ENCODE measurements at places on chromosomes 6 and 20.

DNA sequence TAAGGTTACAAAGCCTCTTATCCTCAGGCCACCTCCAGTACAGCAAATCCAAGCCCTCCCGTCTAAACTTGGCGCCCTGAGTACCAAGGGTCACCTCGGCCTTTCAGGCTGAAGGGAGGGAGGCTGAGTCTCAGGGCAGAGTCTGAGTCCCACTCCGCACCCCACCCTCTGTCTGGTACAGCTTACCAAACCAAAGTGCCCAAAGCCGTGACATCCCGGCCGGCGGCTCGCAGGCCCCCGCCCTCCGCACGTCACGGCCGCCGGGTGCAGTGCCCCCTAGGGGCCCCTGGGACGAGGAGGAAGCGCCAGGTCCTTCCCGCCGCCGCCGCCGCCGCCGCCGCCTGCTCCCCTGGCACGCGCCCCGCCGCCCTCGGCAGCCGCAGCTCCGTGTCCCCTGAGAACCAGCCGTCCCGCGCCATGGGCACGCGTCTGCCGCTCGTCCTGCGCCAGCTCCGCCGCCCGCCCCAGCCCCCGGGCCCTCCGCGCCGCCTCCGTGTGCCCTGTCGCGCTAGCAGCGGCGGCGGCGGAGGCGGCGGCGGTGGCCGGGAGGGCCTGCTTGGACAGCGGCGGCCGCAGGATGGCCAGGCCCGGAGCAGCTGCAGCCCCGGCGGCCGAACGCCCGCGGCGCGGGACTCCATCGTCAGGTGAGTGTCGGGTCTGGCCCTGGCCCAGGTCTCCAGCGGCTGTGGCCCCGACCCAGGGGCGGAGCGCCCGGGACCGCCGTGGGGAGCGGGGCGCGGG, at the start of gene MTHFD1L:
MTHFD1L (plus strand) TSS at position 297 of the 741 bp plus-strand sequence; CDS start at position 418, 121 bp downstream.
- DNase-seq = peak; percentile 73

- DNase-seq = no peak
Measured at GRCh38 chr6:14789996-14790395, 455.9 kb upstream of the JARID2 start.

DNA sequence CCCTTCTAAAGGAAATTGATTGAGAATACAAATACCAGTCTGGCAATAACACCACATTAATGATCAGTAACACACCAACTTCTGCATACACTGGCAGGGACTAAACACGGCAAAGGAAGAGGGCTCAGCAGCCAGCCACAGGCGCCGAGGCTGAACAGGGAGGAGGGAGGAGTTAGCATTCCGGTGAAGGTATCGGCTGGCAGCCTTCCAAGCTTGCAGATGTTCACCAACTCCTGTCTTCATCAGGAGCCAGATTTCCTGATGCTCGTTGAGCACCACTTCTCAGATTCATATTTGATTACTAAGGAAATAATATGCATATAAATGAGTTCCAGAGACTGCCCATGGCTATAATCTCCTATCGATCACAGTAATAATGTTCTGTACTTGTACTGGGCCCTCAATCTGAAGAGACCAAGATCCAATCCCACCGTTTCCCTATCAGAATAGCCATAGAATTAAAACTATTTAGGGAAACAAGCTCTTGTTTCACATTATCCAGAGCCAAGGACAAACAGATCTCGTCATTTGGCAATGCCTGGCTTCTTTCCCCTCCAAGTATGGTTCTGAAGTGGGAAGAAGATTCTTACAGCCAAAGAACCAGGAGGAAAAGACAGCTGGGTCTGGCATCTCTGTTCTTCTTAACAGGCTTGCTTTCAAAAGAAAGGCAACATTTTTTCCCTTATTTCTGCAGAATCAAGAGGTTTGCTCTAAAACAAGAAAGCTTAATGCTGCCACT, 42.2 kb downstream of the GFOD1 start:
- DNase-seq = no peak

DNA sequence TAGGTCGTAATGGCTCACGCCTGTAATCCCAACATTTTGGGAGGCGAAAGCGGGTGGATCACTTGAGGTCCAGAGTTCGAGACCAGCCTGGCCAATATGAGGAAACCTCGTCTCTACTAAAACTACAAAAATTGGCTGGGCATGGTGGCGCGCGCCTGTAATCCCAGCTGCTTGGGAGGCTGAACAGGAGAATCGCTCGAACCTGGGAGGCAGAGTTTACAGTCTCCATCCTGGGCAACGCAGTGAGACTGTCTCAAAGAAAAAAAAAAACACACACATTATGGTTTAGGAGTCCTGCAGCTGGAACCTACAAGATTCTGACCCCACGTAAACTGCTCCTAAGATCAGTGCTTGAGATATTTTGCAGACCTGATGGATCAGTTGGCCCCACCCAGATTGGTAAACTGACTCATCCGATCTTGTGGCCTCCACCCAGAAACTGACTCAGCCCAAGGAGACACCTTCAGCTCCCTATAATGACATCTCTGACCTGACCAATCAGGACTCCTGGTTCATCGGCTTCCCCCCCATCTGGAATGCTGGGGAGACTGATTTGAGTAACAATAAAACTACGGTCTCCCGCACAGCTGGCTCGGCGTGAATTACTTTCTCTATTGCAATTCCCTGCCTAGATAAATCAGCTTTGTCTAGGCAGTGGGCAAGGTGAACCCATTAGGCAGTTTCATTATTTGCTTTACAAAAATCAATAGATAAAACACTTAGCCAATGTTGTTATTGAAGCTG, 96.2 kb upstream of the BTN3A2 start:
- DNase-seq = no peak

DNA sequence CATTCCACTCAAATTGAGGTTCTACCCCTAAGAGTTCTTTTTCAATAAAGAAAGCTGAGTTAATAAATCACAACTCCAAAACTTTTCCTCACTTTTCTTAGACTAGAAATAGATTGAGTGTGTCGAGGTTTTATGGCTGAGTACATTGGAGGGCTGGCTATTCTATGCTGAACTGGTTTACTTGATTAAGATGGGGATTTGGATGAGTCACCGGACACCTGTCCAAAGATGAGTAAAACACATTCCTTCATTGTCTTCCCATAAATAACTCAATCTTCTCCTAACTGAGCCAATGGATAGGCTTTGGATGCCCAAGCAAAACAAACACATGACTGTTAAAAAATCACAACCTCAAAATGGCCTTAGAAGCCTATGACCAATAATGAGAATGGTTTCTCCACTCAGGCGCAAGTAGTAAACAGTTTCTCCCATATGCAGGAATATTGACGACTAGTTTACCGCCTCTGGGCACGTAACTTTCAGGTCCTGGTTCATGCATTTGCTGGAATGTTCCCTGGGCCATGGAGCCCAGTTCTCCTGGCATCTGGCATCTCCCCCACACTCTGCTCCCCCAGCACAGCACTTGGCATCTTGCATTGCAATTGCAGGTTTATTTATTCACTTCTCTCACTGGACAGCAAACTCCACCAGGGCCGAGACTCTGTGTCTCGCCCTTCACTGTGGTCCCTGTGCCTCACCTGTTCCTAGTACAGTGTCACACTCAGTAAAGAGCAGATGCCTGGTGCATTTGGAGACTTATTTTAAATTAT, 43.9 kb downstream of the BCAS1 start:
- peak; percentile 46 for DNase-seq

- no peak for DNase-seq
Measured at GRCh38 chr6:136235233-136235564, 14.9 kb downstream of the MTFR2 start.

DNA sequence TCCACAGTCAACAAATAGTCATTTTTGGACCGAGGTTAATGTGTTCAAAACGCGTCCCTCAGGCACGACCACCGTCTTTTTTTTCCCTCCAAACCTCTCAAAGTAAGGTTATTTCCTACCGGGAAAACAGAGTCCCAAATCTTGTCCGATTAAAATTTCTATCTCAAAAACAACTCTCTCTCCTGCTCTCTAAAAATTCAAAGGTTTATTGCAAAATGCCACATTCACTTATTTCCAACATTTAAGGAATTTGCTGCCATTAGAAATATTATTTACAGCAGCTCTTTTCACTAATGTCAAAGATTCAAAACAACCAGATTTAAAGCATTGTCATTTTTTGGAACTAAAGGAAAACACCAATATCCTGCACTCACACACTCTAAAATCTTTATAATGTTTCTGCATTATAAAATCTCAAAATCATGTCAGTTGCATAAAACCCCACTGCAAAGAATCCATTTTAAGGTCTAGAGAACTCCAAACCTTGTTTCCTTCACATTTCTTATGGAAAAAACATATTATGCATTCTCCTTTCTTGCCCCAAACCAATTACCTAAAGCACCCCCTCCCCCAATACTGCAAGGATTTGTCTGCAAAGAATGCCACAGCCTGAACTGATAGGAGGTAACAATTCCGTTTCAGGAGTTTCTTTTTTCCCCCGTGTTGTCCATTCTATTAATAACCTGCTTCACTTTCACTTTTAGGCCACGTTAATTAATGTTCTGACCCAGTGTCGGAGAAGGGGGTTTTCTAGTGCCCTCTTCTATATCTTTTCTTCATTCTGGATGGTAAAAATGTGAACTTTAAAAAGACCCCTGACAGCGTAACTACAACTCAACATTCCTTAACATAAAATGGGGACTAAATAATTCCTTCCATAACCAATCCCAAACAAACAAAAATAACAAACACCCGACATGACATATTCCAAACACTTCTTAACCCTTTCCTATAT, 1.4 kb downstream of the NRN1 start:
- no peak for DNase-seq

GRCh38 chr6:4380881-4381281, 245.5 kb upstream of the ECI2 start:
- DNase-seq = no peak

GRCh38 chr6:129177801-129178200, 294.9 kb downstream of the LAMA2 start:
- no peak for DNase-seq

Measured in midbrain (tissue), 1 donor.